ENCODE measurements at places on chromosomes 11 and 22. TPM values are rescaled to one million over a fixed set of nuclear protein-coding genes. Genes with fewer than 3 reads are reported as not detected.

The PRG3 gene
- not detected for total RNA-seq

The C11orf52 gene
- total RNA-seq, result 3.5 TPM

The GDPD4 gene
- total RNA-seq, result not detected

The TSKU gene
- total RNA-seq, result 30.6 TPM

The OR8G1 gene
- total RNA-seq, result not detected

DNA sequence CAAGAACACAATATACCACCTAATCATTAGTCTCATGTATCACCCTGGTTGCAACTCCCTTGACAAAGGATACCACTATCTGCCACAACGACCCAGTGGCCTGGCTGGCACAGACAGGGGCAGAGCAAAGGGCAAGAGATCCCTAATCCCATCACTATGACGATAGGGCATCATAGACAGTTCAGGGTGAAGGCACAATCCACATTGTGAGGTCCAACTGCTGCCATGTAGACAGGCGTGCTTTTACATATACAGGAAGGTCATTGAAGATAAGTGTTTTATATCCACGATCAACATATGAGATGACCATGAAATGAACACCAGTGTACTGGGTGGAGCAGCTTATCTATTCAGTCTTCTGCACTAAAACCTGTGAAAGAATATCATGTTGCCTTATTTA, 94.6 kb downstream of the IGLL1 start:
- H3K27ac ChIP-seq, result no peak overlapping the region
- H3K27me3 ChIP-seq, result peaks cover 6% of the 10 kb centered on the region
- DNase-seq, result no peak
- H3K4me3 ChIP-seq, result no peak overlapping the region
- no peaks in the 10 kb centered on the region for H3K4me1 ChIP-seq
- no peaks in the 10 kb centered on the region for H3K36me3 ChIP-seq

- H3K4me1 ChIP-seq, result 0 out of 2 replicates have a peak, but pooled peaks cover under 1% of the 10 kb centered on the region
- DNase-seq, result no peak
- H3K4me3 ChIP-seq, result no peak overlapping the region
- no peaks in the 10 kb centered on the region for H3K36me3 ChIP-seq
- no peaks in the 10 kb centered on the region for H3K27me3 ChIP-seq
Measured at GRCh38 chr22:47036352-47036751, 273.9 kb downstream of the TBC1D22A start.

GRCh38 chr11:119365071-119365591, 16.4 kb downstream of the USP2 start:
- H3K27me3 ChIP-seq, result peaks cover 6% of the 10 kb centered on the region
- peak; percentile 76 for DNase-seq
- H3K4me1 ChIP-seq, result peaks cover 32% of the 10 kb centered on the region
- no peak overlapping the region for H3K4me3 ChIP-seq
- H3K27ac ChIP-seq, result no peak overlapping the region
- H3K36me3 ChIP-seq, result no peaks in the 10 kb centered on the region

GRCh38 chr11:121482231-121483129, 29.7 kb upstream of the SORL1-AS1 start:
- no peak overlapping the region for H3K4me3 ChIP-seq
- no peaks in the 10 kb centered on the region for H3K4me1 ChIP-seq
- H3K27ac ChIP-seq, result no peak overlapping the region
- peak; percentile 5 for DNase-seq

GRCh38 chr11:7548659-7549274, 35.0 kb downstream of the PPFIBP2 start:
- no peaks in the 10 kb centered on the region for H3K27me3 ChIP-seq
- no peak for DNase-seq
- H3K4me1 ChIP-seq, result peaks cover 15% of the 10 kb centered on the region
- H3K4me3 ChIP-seq, result no peak overlapping the region

DNA sequence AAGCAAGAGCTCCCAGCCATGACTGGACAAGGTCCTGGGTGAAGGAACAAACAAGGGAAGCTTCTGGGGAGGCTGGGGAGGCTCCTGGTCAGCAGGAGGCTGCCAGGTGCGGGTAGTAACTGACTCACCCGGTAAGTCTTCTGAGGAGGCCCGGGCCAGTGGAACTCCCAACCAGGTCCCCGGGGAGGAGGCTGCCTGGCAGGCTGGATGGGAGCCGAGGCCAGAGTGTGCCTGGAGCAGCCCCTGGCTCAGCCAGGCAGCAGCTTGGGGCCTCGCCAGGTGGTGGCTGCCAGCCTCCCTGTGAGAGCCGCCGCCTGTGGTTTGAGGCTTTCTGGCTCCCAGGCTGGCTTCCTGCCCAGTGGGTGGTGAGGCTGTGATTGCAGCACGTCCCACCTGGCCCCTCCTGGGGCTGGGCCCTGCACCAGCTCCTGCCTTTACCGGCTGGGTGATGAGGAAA, 46.2 kb downstream of the IGF2 start:
- H3K27me3 ChIP-seq, result no peaks in the 10 kb centered on the region
- peaks cover 38% of the 10 kb centered on the region for H3K4me1 ChIP-seq
- no peaks in the 10 kb centered on the region for H3K36me3 ChIP-seq
- H3K27ac ChIP-seq, result no peak overlapping the region

DNA sequence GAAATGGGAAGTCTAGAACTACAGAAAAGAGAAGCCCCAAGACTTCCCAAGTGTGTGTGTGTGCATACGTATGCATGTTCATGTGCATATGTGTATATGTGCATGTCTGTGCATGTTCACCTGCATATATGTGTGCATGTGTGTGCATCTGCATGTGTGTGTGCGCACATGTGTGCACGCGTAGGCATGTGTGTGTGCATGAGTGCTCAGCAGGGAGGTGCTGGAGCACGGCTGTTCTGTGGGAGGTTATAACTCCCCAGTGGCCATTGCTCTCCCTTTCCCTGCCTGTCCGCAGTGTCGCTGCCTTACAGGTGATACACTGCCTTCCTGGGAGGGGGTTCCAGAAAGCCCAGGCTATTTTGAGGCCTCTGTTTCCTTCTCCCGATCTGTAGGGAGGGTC, 29.8 kb downstream of the B3GAT1 start:
- H3K36me3 ChIP-seq, result no peaks in the 10 kb centered on the region
- no peak overlapping the region for H3K27ac ChIP-seq
- H3K4me1 ChIP-seq, result no peaks in the 10 kb centered on the region
- no peak for DNase-seq
- no peaks in the 10 kb centered on the region for H3K27me3 ChIP-seq
- H3K4me3 ChIP-seq, result no peak overlapping the region

DNA sequence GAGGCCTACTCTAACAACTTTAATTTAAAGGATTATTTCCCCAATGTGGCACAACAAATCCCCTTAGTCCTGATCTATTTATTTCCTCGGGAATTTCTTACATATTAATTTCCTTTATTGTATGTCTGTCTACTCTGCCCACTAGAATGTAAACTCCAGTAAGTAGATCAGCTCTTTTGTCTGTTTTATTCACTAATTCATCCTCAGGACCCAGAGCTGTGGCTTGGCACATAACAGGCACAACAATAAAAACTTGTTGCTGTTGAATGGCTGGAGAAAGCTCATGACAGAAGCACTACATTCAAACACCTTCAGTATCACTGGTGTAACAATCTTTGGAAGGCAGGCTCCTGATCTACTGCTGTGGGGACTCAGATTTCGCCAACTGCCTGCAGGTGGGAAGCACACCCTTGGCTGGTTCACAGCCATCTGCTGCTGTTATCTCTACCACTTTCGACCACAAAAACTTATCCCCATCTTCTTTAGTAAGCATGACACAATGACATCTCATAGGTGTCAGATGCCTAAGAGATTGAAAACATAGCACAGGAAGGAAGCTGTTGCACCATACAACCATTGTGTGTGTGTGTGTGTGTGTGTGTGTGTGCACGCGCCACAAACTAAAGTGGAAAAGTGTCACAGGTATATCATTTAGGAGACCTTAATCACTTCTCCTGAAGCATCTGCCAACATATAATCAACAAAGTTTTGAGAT, 11.9 kb downstream of the HIRA start:
- H3K36me3 ChIP-seq, result 0 out of 2 replicates have a peak, but pooled peaks cover 5% of the 10 kb centered on the region
- no peak for DNase-seq
- no peaks in the 10 kb centered on the region for H3K27me3 ChIP-seq
- H3K4me3 ChIP-seq, result no peak overlapping the region
- H3K4me1 ChIP-seq, result peaks cover 3% of the 10 kb centered on the region
- H3K27ac ChIP-seq, result no peak overlapping the region

DNA sequence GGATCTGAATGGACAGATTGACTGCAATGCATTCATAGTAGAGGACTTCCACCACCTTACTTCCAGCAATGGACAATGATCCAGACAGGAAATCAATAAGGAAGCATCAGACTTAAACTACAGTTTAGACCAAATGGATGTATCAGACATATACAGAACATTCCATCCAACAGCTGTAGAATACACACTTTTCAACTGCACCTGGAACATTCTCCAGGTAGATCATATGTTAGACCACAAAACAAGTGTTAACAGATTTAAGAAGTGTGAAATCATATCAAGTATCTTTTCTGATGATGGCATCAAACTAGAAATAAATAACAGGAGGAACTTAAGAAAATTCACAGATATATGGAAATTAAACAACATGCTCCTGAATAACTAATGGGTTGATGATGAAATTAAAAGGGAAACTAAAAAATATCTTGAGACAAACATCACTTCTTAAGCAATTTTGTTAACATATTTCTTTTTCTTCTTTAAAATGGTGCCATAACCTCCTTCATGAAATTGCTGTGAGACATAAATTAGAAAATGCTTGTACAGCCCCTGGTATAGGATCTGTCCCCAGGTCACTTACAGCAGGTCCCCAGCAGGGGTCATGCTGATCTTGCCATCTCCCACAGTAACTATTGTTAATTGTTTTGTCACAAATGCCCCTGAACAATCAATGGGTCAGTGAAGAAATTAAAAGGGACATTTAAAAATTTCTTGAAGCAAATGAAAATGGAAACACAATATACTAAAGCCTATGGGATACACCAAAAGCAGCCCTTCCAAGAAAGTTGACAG, 100.0 kb upstream of the OR4B1 start:
- DNase-seq, result peak; percentile 40
- no peak overlapping the region for H3K4me3 ChIP-seq
- H3K4me1 ChIP-seq, result no peaks in the 10 kb centered on the region
- H3K27ac ChIP-seq, result no peak overlapping the region
- H3K27me3 ChIP-seq, result no peaks in the 10 kb centered on the region

- H3K27ac ChIP-seq, result no peak overlapping the region
- no peak for DNase-seq
- H3K36me3 ChIP-seq, result no peaks in the 10 kb centered on the region
Measured at GRCh38 chr11:119368121-119369034, 13.1 kb downstream of the USP2 start.

DNA sequence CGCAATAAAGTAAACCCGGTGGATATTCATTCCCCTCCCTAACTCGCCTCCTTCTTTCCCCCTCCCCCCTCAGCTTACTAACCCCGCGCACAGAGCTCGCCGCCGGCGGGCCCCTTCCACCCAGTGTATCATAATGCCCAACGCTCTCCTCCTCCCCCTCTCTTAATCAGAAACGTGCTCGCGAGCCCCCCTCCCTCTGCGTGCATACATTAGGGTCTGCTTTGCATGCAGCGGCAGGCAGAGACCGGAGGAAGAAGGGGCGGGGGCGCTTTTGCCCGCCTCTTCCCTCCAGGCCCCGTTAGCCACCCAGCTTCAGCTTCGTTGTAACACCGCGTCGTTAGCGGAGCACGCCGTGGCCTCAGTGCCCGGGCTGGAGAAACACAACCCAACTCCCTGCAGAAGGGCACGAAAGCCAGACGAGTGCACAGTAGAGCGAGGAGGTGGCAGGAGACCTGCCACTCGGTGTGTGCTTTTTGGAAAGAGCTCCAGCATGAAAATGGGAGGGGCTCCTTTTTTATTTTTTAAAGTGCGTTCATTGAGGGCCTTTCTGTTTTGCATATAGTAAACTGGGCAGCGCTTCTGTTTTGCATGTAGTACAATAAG, 901 bp upstream of the KMT2A start:
- peak overlapping the region; percentile 39 for H3K27ac ChIP-seq
- peaks cover 17% of the 10 kb centered on the region for H3K4me1 ChIP-seq
- H3K27me3 ChIP-seq, result no peaks in the 10 kb centered on the region
- H3K4me3 ChIP-seq, result peak overlapping the region; percentile 73
- peak; percentile 64 for DNase-seq
- no peaks in the 10 kb centered on the region for H3K36me3 ChIP-seq

- no peak overlapping the region for H3K27ac ChIP-seq
Measured at GRCh38 chr22:43820651-43821305, 8.7 kb upstream of the EFCAB6 start.

DNA sequence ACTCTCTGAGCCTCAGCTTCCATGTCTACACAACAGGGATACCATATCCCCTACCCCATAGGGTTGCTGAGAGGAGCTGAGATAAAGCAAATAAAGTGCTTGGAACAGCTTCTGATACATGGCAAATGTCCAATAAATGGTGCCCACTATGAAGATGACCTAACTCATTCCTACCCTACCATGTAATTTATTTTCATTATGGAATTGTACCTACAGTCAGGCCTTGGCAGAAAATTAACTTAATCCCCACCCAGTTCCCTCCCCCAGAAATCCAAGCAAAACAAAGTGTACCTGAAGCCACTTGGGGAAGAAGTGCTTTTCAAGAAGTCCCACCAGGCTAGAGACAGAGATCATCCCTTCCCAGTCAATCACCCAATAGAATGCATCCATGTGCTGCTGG, 10.8 kb downstream of the SRRD start:
- peaks cover 51% of the 10 kb centered on the region for H3K36me3 ChIP-seq
- no peak for DNase-seq
- H3K27me3 ChIP-seq, result no peaks in the 10 kb centered on the region
- no peak overlapping the region for H3K27ac ChIP-seq
- H3K4me1 ChIP-seq, result no peaks in the 10 kb centered on the region
- no peak overlapping the region for H3K4me3 ChIP-seq

DNA sequence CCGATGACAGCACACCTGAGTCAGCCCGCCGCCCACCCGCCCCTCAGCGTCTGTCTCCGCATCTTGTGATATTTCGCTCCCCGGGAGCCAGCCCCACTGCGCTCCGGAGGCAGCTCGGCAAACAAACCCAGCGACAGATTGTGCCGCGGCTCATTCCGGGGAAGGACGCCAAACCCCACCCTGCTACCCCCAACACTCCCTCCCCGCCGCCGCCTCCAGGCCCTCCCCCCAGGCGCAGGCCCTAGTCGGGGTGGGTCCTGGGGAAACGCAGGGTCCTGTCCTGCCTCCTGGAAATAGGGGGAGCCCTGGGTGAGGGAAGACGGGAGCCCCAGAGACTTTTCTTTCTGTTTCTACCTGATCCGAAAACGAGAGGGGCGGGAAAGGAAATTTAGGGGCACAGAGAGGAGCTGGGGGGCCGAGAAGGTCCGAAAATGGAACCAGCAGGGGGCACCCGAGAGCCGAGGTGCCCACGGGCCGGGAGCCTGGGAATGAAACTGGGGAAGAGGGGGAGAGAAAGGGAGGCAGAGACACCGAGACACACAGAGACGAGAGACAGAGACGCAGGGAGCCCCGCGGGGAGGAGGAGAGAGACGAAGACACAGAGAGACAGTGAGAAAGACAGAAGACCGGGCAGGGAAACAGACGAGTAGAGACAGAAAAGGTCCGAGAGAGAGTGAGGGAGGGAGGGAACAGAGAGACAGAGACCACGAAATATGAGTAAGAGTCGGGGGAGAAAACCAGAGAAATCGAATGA, 1.7 kb upstream of the RTN4RL2 start:
- H3K4me1 ChIP-seq, result no peaks in the 10 kb centered on the region
- peaks cover 10% of the 10 kb centered on the region for H3K27me3 ChIP-seq
- DNase-seq, result peak; percentile 58
- no peaks in the 10 kb centered on the region for H3K36me3 ChIP-seq
- no peak overlapping the region for H3K27ac ChIP-seq

Measured in GM23248 (cell line).